ENCODE measurements at places on chromosomes 12 and 14.

DNA sequence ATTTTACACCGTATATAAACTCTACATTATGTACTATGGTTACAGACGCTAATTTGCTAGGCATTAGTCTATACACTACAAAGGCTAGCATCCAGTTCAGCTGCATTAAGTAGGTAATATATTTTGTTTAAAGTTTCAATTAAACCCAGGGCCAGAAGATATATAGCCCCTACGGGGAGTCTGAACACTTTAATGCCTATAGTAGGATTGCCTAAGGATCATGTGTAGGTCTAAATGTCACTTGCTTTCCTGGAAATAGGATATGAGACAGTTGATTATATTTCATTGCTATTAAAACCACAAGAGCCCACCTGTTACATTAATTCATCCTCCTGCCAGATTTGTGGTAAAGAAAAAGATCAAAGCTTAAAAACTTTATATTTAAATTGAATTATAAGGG, 286.9 kb downstream of the TMTC2 start:
- DNase-seq = no peak

GRCh38 chr14:22391908-22392565, 197.0 kb downstream of the DAD1 start:
- DNase-seq = no peak

GRCh38 chr12:6049992-6050391, 74.5 kb downstream of the VWF start:
- no peak for DNase-seq

- no peak for DNase-seq
These were observed 25.8 kb upstream of the CLEC4E start for GRCh38 chr12:8566525-8566924.

DNA sequence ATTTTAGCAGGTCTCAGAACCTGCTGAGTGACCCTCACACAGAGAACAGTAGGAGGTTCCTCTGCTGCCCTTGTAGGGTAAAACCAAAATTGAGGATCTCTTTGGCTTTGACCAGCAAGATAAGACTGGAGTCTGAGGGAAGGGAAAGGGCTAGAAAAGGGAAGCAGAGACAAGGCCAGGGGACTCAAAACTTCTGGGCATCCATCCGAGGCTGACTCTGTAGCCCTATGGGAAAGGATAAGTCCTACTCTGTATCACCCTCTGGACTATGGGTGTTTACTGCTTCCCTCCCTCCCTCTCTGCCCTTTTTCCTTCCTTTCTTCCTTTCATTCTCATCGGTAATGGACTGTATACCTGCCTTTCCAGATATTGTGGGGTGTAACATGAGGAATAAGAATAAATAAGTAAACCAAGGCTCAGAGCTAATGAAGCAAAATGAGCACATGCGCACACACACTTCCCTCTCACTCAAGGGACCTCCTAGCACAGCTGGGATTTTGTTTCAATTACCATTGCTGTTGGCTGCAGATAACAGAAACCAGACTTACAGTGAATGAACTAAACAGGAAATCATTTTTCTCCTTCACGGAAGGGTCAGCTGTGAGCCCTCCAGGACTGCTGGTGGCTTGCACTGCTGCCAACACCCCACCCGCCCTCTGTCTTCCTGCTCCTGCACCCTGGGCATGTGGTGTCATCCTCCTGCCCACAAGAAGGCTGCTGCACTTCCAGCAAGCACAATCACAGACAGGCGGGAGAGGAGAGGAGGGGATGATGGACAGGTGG, 404.4 kb upstream of the CCDC196 start:
- no peak for DNase-seq

GRCh38 chr14:76951166-76951565, 77.3 kb downstream of the IRF2BPL start:
- DNase-seq = no peak

GRCh38 chr12:99804715-99805114, 157.2 kb downstream of the GARIN6 start:
- DNase-seq = no peak

GRCh38 chr12:17982556-17982955, 107.4 kb downstream of the RERGL start:
- DNase-seq = no peak

DNA sequence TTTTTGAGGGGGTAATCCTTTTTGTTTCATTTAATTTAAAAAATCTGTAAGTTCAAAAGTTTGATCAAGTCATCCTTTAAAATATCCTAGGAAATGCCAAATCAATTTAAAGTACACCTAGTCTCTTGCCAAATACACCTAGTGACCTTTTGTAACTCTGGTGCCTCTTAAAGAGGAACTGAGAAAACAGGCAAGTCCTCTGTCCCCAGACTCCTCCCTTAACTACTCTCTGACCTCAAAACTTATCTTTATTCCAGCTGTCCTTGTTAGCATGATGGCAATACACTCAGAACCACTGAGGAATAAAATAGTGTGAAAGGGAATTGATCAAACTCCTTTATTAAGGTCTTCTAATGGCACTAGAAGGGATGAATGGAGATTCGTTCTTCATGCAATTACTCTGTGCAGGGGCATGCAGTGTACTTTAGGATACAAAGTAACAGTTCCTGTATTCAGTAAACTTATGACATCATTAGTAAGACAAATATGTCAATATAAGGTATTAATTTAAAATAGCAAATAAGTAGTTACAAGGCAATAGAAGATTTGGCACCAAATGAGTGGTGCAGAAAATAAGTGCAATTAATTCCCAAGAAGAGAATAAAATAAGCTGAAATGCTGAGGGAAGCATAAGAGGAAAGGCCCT, 3.3 kb downstream of the FAR2 start:
- DNase-seq = no peak

DNA sequence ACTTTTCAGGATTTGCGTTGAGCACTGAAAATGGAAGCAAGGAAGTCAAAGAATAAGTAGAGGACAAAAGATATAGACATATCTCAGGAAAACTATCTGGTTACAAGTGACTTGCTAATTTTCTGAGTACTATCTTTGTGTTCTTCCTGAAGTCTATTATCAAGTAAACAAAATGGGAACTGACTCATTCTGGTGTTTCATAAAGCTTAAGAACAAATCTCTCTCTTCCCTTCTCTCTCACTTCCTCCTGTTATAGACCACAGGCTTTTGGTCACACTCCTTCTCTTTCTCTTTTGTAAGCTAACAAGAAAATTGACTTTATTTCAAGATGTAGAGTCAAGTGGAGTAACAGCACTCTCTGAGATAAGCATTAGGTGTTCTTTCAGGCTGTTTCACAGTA, 406.6 kb upstream of the SYT1 start:
- no peak for DNase-seq

GRCh38 chr12:47269916-47270315, 190.2 kb upstream of the AMIGO2 start:
- no peak for DNase-seq

GRCh38 chr14:67263499-67264149, 22.4 kb downstream of the PALS1 start:
- no peak for DNase-seq

- no peak for DNase-seq
These were observed 36.4 kb upstream of the GARIN6 start for GRCh38 chr12:99611117-99611516.

DNA sequence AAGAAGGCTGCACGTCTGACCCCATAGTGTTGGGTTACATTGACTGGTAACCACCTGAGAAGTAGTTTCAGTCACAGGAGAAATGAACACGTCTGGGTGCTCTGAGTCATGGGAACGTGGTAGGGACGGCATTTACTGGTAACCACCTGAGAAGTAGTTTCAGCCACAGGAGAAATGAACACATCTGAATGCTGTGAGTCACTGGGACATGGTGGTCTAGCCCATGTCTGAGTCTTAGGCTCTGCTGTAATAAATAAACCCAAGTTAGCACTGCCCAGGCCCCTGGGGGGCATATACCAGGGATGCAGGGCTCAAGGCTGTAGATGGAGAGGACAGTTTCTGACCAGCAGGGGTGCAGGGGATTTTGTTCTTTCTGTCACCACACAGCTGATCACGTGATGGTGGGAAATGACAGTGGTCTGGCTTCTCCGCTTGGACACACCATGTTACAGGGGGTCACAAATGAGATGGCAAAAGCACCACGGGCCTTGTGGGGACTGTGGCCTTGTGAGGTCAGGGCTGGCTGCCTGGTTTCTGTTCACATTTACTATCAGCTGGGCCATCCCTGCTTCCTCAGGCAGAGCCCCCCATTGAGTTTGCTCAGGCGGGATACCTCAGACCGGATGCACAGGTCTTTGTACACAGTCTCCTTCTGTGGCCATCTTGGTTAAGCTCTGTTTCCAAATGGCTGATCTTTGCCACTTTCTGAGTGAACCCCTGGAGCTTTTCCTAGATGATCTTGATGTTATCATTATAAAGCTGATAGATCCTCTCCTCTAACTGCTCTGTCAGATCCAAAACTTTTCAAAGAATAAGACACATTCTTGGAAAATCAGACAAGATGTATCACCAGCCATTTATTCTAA, 9.8 kb upstream of the C12orf42 start:
- no peak for DNase-seq

- DNase-seq = no peak
These were observed 14.8 kb downstream of the MMP14 start for GRCh38 chr14:22850944-22851764.

DNA sequence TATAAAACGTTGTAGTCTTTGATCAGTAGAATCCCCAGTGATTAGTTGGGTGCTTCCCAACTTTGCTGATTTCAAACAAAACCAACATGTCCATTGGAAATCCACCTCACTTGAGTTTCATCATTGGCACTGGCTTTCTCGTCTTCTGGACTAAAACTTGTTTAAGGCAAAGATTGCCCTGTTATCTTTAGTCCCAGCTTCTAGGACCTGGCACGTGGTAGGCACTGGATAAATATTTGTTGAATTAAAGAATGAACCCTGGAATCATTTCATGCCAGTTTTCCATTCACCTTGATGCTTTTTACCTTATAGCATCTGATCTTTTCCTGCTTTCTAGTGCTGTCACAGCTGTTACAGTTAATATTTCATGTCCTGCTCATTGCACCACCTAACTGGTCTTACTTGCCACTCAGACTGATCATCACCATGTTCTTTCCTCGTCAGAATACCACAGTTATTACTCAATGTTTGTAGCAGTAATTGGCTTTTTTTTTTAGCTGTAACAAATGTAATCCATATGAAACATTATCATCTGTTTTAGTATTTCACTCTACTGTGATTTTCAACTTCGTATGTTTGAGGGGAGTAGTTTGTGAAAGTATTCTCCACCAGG, 7.3 kb upstream of the C12orf50 start:
- DNase-seq = no peak

- no peak for DNase-seq
These were observed 49.1 kb upstream of the HECTD1 start for GRCh38 chr14:31256534-31257243.

- no peak for DNase-seq
These were observed 46.4 kb upstream of the FOS start for GRCh38 chr14:75232191-75232590.

DNA sequence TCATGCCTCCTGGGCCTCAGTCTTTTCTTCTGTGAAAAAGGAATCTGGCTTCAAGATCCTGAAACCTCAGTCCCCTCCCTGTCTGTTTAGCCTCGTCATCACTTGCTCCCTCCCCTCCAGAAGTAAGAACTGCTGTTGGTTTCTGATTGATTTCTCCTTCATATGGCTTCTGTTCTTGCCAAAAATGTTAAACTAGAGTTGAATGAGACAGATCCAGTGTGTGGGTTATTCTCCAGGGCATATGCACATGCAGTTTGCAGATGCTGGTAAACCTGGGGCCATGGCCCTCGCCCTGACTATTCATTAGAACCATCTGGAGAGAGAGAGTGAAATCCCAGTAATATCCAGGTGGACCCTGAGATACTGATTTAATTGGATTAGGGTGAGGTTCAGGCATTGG, 175.1 kb downstream of the TMEM132C start:
- DNase-seq = no peak

GRCh38 chr12:108914121-108914531, 34.2 kb downstream of the DAO start:
- DNase-seq = no peak

GRCh38 chr14:20343862-20344220, 406 bp downstream of the PARP2 start:
- no peak for DNase-seq

DNA sequence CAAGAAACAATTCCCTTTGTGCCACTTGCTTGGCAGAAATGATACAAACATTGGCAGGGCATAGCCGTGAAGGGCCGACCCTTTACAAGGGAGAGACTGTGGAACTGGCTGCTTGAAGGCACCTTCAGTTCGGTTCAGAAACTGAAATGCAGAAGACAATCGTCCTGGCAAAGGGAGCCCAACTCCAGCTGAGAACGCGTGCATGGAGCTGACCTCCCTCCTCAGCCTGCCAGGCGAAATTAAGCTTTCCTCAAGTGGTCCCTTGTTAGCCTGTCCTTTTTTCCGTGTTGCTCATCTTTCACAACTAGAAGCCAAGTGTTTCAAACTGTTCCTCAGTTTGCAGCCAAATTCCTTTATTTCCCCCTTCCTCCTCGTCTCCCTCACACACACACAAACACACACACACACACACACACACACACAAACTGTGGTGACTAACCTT, 8.1 kb downstream of the LGR5 start:
- DNase-seq = no peak

- DNase-seq = no peak
These were observed 61.5 kb downstream of the TMEM30B start for GRCh38 chr14:61219673-61220072.

GRCh38 chr14:23865502-23865901, 88.1 kb upstream of the DHRS4 start:
- DNase-seq = no peak

- no peak for DNase-seq
These were observed 465.6 kb downstream of the MED13L start for GRCh38 chr12:115811929-115812328.

- no peak for DNase-seq
These were observed 611.3 kb upstream of the TMEM132C start for GRCh38 chr12:127655691-127656090.

- DNase-seq = no peak
These were observed 54.6 kb downstream of the ADGRD1 start for GRCh38 chr12:131008131-131008912.

GRCh38 chr12:65840793-65841670, 16.7 kb downstream of the HMGA2 start:
- DNase-seq = no peak

GRCh38 chr14:100341301-100342031, 18.3 kb downstream of the SLC25A47 start:
- no peak for DNase-seq

DNA sequence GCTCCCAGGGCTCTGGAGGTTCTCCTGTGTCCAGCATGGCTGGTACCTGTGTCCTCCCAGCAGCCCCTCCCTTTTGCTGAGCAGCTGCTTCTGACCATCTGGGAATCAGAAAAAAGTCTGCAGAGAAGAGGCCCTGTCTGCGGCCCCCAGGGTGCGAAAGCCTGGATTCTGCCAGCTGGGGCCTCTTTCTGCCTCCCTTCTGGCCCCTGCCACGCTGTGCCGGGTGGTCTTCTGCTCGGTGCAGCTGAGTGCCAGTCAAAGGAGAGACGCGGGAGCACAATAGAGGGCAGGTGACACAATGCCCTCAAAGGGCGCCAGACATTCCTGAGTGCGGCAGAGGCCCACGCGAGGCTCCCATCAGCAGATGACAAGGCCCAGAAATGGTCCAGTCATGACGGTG, 12.6 kb downstream of the BTBD6 start:
- DNase-seq = no peak

GRCh38 chr12:59603754-59604153, 7.9 kb downstream of the SLC16A7 start:
- DNase-seq = no peak

All from stimulated activated CD4-positive, alpha-beta T cell treated with anti-CD3 and anti-CD28 coated beads, Interleukin-1b, Interleukin-23, amount 100 ng/mL, for 1 hour (primary cell).